Inflammatory macrophage treated with lipopolysaccharide for 1 hour (primary cell): ENCODE measurements at places on chromosomes 3 and 15.

DNA sequence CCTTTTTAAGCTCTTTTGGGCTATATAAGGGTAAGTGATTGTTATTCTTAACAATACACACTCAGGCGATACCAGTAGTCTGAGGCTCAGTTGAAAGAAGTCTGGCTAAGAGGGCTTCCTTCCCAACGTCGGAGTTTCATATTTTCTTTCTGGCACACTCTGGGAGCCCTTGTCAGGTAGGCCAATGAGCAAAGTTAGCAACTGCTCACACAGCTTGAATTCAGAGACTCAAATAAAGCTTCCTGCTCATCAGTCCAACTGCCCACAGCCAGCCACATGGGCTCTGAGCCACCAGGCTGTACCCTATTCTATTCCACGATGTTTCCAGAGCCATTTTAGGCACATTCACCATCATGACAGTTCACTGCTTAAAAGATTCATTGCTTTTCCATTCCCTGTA lies 155.1 kb upstream of the TBL1XR1 start:
- no peak for DNase-seq

- DNase-seq: no peak
Measured at GRCh38 chr3:157412323-157412855, 24.3 kb upstream of the PTX3 start.

DNA sequence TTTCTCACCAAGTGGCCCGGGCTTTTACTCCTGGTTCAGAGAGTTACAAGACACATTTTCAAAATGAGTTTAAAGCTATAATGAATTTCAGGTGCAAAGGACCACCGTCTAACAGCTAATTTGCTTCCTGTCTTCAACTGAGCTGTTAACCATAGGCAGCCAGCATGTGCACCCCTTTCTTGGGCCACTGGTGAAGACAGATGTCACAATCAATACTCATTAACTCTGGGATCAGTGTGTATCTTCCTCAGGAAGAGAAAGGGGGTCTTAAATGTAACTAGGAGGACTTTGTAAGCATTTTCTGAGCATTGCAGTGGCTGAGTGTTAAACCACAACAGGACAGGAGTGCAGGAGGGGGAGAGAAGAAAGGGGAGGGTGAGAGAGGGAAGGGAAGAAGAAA lies 750.7 kb upstream of the CFAP20DC start:
- DNase-seq: no peak

DNA sequence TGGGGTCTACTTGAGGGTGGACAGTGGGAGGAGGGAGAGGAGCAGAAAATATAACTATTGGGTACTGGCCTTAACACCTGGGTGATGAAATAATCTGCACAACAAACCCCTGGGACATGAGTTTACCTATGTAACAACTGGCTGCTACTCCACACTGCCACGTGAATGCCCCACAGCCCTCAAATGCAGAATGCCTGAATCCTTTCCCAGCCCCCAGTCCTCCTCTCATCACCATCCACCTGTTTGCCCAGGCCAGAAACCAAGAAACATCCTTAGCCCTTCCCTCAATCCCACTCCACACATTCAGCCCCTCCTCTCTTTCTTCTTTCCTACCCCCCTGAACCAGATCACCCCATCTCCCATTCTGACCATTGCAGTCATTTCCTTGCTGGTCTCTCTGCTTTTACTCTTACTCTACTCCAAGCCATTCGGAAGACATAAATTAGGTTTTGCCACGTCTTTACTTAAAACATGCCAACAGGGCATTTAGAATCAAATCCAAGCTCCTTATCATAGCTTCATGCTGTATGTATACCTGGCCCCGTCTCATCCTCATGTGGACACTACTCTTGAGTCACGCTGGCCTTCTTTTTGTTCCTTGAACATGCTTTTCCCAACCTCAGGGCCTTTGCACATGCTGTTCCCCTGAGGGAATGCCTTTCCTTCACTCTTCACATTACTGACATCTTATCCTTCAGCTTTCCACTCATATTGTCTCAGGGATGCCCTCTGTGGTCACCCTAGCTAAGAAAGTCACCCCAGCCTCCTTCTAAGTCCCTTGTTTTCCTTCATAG lies 137.5 kb upstream of the ABHD17C start:
- no peak for DNase-seq

- no peak for DNase-seq
Measured at GRCh38 chr15:92120094-92120795, 266.7 kb downstream of the SLCO3A1 start.

GRCh38 chr15:33985287-33985686 lies 17.0 kb downstream of the CHRM5 start:
- DNase-seq: no peak

DNA sequence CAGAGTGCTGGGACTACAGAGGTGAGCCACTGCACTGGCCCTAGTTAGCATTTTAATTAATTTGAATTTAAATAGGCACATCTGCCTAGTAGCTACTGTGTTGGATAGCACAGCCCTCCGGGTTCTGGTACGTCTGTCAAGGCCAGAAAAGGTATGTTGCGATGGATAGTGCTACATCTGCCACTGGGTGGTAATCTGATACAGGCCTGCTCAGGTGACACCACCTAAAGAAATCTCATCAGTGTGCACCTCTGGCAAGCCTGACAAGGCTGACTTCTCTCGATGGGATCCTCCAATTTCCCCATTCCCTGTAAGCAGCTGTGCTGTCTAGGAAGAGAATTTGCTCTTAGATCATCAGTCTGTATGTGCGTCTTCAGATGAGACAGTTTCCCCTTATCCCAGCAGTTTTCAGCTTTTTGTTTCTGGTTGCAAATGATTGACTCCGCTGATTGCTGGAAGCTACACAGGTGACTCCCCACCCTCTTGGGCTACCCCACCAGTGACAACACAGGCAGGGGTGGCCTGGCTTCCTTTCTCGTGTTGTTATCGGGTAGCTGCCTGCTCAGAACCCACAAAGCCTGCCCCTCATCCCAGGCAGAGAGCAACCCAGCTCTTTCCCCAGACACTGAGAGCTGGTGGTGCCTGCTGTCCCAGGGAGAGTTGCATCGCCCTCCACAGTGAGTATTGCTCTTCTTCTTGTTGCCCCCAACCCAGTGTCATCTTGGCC lies at the start of gene CCR9:
TSS of gene CCR9 (plus strand) at position 565 of the 727 bp plus-strand sequence. CDS start 8,391 bp downstream, outside the sequence.
- no peak for DNase-seq

- DNase-seq: no peak
Measured at GRCh38 chr15:25734680-25735355, 128.3 kb downstream of the ATP10A start.

DNA sequence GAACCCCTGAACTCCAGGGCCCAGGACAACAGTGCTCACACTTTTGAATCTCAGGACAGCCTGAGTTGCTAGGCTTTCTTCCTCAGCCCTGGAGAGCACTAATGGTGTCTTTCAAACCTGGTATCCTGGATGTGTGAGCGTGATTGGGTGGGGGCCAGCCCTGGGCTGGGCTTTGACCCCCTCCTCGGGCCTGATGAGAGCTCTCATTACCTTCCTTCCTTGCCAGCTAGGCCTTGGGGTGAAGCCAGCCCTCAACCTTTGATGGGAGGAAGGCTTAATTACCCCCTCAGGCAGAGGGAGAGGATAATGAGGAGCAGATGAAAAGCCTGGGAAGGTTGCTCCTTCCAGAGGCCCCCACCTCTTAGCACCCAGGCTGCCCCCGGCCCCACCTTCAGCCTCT lies 31.1 kb upstream of the INSYN1 start:
- no peak for DNase-seq
